Neuronal stem cell (in vitro differentiated cells): ENCODE measurements at places on chromosomes 7 and 10.

GRCh38 chr10:71472912-71473311 is 76.2 kb downstream of the CDH23 start:
- DNase-seq = no peak
- no peaks in the 10 kb centered on the region for H3K36me3 ChIP-seq
- H3K27me3 ChIP-seq = no peaks in the 10 kb centered on the region
- H3K27ac ChIP-seq = no peak overlapping the region

- peaks cover 10% of the 10 kb centered on the region for H3K4me1 ChIP-seq
- no peaks in the 10 kb centered on the region for H3K27me3 ChIP-seq
- peak; percentile 27 for DNase-seq
- H3K36me3 ChIP-seq = no peaks in the 10 kb centered on the region
- H3K4me3 ChIP-seq = no peak overlapping the region
These were observed 138.4 kb upstream of the FEZF1 start for GRCh38 chr7:122442929-122443328.

DNA sequence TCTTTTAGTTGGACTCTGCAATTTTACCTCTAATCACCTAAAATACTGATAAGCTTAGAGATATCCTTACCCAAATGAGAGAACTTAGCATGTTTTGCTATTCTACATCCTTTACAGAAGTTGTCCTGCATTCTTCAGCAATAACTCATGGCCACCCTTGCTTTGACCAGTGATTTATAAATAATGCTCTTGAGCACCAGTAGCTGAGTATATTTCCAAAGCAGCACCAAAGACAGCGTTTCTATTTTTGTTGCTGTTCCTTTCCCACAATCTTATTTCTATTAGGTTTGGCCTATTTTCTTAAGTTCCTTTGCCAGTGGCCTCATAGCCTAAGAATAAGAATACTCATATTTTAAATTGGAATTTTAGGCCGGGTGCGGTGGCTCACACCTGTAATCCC is 15.0 kb downstream of the ARPC1A start:
- no peaks in the 10 kb centered on the region for H3K27me3 ChIP-seq
- H3K4me1 ChIP-seq = no peaks in the 10 kb centered on the region
- H3K36me3 ChIP-seq = peaks cover 93% of the 10 kb centered on the region
- no peak for DNase-seq
- no peak overlapping the region for H3K27ac ChIP-seq

GRCh38 chr7:106866298-106867281 is 1.5 kb downstream of the PIK3CG start:
- H3K27ac ChIP-seq = no peak overlapping the region
- H3K4me3 ChIP-seq = no peak overlapping the region

DNA sequence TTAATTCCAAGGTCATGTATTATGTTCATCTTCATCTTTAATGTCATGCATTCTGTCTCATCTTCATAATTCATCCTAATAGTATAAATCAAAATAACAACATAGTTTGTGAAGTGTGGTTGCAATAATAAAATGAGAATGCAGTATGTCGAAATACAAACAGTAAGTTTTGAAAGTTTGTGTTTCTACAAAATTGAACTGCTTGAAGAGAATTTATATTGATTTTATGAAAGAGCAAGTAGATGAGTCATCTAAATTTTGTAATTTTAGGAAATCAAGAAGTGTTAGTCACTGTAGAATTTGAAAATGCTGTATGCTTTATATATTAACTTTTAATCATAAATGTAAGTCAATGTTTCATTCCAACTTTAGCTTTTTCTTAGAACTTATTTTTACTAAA is 190.5 kb upstream of the PPP1R3A start:
- no peak for DNase-seq
- H3K4me3 ChIP-seq = no peak overlapping the region
- no peaks in the 10 kb centered on the region for H3K4me1 ChIP-seq

DNA sequence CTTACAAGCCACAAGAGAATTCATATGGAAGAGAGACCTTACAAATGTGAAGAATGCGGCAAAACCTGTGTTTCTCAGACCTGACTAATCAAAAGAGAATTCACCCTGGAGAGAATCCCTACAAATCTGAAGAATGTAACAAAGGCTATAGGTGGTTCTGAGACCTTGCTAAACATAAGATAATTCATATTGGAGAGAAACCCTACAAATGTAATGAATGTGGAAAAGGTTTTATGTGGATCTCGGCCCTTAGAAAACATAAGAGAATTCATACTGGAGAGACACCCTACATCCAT is 33.4 kb downstream of the ZNF727 start:
- H3K27me3 ChIP-seq = no peaks in the 10 kb centered on the region
- no peak for DNase-seq
- no peak overlapping the region for H3K27ac ChIP-seq
- no peaks in the 10 kb centered on the region for H3K36me3 ChIP-seq
- no peak overlapping the region for H3K4me3 ChIP-seq

DNA sequence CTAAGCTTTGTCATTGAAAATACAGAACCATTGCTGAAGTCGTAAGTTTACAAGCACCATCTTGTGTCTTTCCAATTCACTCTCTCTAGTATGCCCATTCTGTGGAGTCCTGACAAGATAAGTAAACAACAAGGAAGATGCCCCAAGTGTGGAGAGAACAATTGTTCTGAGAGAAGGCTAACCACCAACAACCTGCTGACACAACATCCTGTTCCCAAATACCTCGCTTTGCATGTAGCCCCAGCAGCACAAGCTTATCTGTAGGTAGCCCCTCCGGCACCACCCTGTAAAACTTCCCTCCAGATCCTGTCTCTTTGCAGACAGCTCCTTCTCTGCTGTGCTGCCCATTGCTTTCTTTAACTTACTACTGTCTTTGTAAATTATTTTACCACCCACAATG is 233.3 kb upstream of the AOAH start:
- H3K4me1 ChIP-seq = peaks cover 17% of the 10 kb centered on the region
- H3K27me3 ChIP-seq = no peaks in the 10 kb centered on the region
- no peak for DNase-seq
- H3K36me3 ChIP-seq = no peaks in the 10 kb centered on the region
- H3K27ac ChIP-seq = no peak overlapping the region
